Dorsolateral prefrontal cortex (tissue), 122 donors: ENCODE measurements at places on chromosomes 6 and 20.

- no peak for DNase-seq
Observed at GRCh38 chr6:21447987-21448386, 145.6 kb upstream of the SOX4 start.

DNA sequence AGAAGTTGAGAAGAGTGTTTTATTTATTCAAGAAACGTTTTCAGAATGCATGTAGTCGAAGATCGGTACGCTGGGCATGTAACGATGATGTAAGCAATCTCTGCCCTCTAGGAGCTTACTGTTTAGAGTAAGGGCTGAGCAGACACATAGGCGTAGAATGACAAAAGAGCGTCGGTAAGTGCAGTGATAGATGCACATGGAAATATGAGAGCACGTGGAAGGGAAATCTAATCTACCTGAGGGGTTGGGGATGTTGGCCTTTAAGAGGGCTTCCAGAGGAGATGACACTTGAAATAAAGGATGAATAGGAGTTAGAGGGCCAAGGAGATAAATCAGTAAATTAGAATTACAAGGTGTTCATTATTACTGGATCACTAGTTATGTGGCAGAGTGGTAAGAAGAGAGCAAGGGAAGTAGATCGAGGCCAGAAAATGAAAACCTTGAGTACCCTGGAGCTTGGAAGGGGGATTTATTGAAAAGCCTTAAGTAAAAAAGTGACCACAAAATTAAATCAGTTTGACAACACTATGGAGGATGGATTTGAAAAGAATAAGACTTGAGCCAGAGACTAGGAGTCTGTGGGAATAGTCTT is 782 bp downstream of the TRMT11 start:
- no peak for DNase-seq

- peak; percentile 60 for DNase-seq
Observed at GRCh38 chr6:152136449-152136825, 329.0 kb downstream of the ESR1 start.

- DNase-seq = no peak
Observed at GRCh38 chr6:52016915-52017748, 70.3 kb downstream of the PKHD1 start.
